ENCODE measurements at places on chromosomes 13 and 19.

DNA sequence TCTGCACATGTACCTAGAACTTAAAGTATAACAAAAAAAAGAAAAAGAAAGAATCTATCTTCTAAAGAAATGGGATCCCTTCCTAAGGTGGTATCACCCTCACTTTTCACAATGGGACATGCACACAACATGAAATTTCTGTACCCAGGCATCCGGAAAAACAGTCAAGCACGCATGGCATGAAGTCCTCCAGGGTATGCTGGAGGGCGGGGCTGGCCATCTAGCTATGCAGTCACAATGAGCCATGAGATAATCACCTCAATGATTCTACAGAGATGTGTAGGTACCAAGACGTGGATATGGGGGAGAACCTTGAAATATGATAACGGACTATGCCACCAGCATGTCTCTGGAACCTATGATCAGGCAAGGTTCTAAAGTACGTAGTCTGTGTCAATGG lies 69.8 kb downstream of the CCDC70 start:
- DNase-seq, result no peak

DNA sequence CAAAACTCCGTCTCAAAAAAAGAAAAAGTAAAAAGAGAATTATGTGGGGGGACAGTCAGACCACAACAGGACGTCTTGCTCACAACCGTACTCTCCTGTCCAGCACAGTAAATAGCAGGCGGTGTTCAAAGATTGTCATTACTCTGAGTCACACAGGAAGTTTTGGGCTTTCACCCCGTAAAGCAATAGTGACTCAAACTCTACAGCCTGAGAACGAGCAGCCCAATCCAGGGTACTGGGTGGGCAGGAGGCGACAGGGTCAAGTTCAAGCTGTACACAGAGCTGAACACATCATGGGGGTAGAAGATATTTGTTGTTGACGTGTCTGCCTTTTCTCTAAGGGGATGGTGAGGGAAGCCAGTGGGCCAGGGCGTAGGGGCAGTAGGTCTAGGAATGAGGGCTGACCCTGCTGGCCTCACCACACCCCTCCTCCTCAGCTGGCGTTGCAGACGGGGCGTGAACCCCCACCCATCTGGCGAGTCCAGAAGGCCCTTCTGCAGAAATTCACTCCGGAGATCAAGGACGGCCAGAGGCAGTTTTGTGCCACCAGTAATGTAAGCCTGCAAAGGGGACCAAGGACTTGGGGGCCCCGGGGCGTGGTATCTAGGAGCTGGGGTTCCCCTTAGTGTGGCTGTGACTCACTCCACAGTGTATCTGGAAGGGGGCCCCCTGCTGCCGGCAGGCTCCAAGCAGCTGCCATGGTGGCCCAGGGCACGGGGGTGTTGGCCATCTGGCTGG lies 23.3 kb downstream of the PRR12 start:
- DNase-seq, result no peak

DNA sequence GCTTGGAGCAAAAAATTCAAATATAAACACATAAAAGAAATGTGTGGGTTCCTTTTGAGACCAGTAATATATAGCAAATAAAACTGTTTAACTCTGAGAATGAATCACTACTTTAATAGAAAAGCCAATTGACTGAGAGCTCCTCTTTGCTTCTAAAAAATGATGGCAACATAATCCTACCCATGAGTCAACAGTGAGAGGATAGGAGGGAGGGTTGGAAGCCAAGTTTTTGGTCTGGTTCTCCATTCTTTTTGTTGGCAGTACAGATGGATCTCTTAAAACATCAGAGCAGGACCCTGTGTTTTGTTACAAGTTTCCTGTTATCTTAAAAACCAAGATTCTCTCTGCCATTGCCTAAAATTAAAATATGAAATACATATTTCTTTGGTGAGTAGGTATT lies 50.0 kb upstream of the POSTN start:
- DNase-seq, result no peak

DNA sequence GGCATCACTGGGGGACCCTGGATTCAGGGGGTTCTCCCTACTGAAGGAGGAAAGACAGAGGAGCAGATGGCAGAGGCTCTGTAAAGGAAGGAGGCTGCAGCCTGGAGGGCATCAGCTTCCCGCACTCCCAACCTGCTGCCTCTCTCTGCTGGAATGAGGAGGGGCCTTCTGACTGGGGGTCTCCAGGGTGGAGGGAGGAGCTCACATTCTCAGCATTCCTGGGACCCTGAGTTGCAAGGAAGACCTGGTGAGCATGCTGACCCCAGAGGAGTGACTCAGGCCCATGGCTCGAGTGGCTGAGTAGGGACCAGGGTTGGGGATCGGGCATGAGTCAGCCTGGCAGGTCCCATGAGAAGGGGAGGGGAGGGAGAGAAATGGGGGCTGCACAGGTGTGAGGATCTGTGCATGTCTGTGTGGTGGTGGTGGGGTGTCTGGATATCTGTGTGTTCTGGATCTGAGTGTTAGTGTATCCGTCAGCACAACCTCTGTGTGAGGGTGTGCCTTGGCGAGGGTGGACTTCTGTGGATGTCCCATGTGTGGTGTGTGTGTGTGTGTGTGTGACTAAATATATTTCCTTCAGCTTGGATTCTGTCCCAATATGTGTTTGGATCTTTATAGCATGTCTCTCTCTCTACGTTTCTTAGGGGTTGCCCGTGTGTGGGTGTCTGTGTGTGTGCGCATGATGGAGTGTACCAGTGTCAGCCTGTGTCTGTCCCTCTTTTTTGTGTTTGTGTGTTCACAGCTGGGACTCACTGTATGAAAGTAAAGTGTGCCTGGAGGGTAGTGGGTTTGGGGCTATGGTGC lies 4.6 kb downstream of the AXL start:
- no peak for DNase-seq

DNA sequence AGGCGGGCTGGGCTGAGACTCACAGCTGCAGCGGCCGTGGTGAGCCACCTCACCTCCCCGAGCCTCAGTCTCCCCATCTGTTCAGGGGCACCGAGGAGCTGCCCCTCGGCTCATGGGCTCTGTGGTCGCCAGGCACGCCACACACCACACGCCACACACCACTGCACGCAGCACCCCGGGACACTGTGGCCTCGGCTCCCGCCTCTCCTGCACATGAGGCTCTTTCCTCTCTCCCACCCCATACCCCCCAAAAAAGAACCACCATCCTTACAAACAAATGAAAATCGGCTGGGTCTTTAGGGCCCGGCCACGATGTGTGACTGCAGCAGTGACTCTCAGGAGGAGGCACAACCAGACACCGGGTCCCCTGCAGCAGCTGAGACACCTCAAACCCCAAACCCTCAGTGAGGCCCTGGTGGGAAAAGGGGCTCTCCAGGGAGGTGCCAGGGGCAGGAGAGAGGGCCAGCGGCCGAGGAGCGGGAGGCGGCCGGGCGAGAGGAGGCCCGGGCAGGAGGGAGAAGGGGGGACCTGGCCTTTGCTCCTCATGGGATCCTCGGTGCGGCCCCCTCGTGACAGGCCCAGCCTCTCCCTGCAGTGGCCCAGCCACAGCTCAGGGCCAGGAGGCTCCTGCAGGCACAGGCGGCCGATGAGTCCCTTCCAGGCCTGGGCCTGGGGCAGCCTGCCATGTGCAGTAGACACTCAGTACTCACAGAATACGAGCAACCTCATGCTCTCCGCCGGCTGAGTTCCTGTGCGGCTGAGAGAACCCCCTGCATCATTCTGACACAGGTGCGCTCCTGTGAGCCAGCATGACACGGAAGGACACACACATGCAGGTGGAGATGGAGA lies 66.3 kb downstream of the RASA3 start:
- DNase-seq, result peak; percentile 54

GRCh38 chr13:101631395-101631794 lies 178.9 kb downstream of the ITGBL1 start:
- no peak for DNase-seq

DNA sequence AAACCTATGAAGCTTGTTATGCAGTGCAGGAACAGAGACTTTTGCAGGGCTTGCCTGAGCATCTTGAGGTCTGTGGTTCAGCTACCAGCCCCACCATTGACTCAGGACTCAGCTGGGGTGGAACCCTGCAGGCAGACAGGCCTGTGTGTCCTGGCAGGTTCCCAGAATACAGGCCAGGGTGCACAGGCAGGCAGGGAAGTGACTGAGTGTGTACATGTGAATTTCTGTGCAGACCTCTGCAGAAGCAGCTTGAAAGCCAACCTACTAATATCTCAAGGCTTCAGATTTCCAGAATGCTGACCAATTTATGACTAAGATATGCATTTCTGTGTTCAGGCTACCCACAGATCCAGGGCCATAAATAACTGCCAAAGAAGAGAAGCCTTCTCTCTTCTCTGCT lies 254.4 kb downstream of the DLEU7 start:
- no peak for DNase-seq

- no peak for DNase-seq
Measured at GRCh38 chr13:66528180-66528579, 702.0 kb downstream of the PCDH9 start.

DNA sequence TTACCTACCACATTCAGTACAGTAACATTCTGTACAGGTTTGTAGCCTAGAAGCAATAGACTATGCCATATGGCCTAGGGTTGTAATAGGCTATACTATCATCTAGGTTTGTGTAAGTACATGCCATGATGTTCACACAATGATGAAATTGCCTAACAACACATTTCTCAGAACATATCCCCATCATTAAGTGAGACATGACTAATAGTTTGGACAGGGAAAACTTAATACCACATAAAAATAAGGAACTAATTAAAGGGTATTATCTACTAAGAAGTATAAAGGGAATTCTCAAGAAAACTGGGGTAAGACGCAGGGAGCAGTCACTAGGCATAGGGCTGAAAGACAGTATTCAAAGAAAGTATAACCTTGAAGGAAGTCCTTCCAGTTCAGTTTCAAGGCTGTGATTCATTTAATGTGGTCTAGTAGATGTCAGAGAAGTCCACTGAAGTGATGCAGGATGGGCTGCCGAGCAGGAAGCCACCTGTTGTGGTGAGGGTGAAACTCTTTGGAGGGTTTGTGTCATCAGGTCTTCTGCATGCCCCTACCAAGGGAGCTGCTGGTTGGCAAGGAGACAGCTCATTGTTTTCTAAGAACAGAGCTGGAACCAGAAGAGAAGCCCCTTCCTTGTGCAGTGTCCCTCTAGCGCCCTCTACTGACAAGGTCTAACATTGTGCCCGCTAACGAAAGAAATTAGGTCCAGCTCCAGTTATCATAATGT lies 122.9 kb downstream of the OLFM4 start:
- peak; percentile 5 for DNase-seq

DNA sequence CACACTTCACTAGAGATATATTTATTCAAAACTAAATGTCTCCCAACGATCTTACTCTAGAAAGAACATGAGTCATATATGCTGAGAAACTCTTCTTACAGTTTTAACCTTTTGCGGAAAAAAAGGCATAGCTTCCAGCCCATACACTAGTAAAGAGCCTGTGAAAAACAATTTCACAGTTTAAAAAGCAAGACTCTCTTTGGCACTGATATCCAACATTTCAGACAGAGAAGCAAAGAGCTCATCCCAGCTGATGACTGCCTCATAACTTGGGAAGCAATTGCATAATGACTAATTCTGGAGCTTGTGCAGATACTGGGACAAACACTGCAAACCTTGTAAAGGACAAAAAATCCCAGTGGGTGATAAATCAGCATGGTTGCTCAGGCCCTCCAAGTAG lies 88.0 kb downstream of the ENOX1 start:
- no peak for DNase-seq
